ENCODE measurements at places on chromosomes 5 and 9. TPM values are rescaled to one million over a fixed set of nuclear protein-coding genes. Genes with fewer than 3 reads are reported as not detected.

DNA sequence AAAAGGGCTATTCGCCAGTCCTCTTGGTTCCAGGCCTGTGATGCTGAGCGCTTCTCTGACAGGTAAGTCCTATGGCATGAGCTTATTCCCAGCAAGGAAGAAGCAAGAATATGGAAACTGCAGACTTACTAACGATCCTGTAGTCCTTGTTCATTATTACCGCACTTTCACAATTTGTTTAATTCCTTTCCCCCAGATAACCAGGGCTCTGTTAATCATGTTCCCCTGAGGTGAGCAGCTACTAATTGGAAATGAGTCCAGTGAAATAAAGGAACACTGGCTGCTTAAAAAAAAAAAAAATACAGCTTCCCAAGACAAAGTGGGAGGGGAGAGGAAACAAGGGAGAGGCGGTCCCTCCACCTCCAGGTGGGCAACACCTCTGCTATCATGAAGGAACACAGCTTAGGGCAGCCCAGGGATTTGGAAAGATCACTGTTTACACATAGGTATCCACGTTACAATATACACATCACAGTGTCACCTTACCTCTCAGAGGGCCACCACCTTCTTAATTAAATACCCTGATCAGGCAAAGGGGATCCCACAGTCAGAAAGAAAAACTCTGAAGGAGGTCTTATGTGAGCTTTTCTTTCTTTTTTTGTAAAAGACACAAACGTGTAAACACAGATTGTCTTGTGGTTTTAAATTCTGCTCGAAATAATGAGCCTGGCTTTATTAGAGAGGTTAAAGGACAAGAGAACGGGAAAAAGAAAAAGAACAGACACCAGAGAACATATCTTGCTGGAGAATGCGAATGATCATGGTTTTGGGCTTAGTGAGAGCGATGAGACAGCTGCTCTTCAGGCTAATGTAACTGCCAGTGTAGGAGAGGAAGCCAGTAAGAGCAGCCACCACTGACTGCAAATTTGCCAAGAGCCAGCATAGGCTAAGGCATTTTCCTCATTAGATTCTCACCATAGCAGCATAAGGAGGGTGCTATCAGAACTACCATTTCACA lies 258.6 kb downstream of the CRB2 start:
- peak; percentile 80 for DNase-seq

- no peak for DNase-seq
These were observed 140.8 kb upstream of the OTULINL start for GRCh38 chr5:14440582-14441431.

- DNase-seq = no peak
These were observed 186.3 kb downstream of the NFIB start for GRCh38 chr9:14127656-14128055.

DNA sequence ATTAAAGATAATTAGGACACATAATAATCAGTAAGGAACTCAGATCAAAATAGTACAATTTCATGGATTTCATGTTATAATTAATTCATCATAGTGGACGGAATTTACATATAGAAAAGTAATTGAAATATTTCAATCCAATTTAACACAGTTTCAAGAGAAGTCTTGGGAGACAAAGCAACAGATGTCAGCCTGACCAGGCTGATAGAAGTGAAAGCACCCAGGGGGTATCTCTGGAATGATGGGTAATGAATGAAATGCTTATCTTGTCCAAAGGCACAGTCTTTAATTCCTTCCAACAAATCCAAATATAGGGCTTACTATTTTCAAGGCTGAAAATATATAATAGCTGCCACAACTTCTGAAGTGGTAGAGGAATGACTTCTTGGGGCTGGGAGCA lies 629.3 kb upstream of the RGMB start:
- DNase-seq = no peak

DNA sequence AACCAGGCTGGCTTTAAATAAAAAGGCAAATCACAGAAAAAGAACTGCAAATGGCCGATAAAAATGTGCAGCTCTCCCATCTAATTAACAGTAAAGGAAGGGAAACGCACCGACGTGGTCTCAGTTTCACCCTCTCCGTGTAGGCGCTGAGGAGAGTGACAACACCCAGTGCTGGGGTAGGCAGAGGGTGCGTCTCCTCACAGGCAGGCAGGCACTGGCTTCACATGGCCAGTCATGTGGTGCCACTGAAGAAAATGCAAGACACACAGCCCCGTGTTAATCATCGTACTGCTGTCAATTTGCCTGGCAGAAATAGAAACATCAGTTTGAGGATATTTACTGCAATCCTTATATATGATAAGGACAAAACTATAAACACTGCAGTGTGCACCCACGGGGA lies 178.4 kb downstream of the FANCC start:
- DNase-seq = no peak

DNA sequence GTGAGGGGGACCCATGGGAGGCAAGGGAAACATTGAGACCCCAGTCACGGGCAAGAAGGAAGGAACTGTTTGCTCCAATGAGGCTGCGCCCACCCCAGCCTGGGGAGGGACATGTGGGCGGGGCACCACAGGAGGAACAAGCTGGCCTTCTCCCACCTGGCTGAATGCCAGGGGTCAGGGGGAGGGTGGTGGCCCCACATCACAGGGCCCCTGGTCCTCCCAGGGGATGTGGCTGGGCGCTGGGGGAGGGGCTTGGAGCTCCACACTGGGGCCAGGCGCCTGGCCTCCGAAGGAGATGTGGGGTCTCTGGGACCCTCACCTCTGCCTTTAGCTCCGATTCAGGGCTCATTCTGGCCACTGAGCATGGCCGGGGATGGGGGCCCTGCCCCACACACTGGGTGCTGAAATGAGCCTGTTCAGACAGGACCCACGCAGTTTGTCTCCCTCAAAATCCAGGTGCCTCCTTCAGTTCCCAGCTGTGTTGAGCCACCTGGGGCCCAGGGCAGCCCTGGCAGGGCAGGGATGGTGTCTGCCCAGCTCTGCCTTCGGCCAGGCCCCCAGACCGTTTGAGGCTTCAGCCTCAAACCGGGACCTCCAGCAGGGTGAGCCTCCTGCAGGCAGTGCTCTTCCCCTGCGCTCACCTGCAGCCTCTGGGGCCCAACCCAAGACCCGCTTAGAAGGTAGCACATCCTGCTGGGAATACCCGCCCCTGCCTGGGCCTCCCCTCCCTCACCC lies 33.2 kb upstream of the NOTCH1 start:
- DNase-seq = no peak

- DNase-seq = no peak
These were observed 92.5 kb upstream of the ITGA2 start for GRCh38 chr5:52896534-52897237.

DNA sequence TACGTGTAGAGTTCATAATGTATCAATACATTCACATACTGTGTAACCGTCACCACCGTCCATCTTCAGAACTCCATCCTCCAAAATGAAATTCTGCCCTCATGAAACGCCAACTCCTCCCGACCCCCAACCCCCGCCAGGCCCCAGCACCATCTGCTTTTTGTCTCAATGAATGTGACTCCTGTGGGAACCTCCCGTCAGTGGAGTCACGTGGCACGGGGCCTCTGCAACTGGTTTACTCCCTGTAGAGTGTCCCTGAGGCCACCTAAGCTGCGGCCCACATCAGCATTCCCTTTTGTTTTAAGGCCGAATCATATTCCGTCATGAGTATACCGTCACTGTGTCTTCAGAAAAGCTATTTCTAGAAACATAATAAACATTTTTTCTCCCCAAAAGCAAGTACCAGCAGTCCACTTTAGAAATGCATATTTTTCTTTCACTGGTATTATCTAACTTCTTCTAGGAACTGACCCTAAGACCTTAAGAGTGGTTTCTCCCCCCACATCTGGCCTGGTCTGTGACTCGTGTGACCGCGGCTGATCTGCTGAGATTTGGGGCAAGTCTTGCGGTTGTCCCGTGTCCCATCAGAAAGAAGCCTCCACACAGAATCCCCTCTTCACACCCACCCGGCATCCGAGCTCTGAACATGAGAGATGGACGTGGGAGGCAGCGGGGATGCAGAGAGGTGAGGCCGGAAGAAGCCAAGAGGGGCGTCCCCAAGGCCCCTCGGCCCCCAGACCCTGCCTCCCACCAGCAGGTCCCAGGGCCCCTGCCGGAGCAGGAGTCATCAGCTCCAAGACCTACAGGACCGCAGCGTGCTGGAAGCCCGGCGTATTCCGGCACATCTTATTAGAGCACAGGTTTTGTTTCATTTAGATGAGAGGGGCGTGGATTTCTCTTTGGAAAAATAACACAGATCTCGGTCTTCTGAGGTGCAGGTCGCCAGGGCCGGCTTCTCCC lies 38.3 kb downstream of the SLC6A3 start:
- DNase-seq = no peak

DNA sequence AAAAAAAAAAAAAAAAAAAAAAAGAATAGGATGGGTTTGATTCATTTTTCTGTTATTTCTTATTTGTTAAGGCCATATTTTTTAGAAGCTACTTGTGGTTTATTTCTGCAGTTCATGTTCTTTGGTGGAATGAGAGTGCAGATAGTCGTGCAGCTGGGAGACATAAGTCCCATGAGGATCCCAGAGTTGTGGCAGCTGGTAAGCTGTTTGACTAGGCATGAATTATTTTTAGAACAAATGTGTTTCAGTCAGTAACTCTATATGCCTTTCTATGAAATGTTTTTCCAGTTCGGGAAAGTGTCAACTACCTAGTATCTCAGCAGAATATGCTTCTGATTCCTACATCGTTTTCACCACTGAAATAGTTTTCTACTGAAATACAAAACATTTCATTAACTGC lies 5.0 kb upstream of the NIPSNAP3B start:
- DNase-seq = no peak

- no peak for DNase-seq
These were observed 74.2 kb downstream of the WWC1 start for GRCh38 chr5:168365581-168366081.

- DNase-seq = peak; percentile 55
These were observed 14.4 kb upstream of the DMRT3 start for GRCh38 chr9:962023-962422.

Gene AQP7
- total RNA-seq = 0.33 TPM

Gene PCDHB7
- 2.1 TPM for total RNA-seq

Gene CACNA1B
- 0.33 TPM for total RNA-seq

Gene FGF10
- total RNA-seq = 10.4 TPM

Gene BAAT
- total RNA-seq = not detected

Data from esophagus muscularis mucosa (tissue), 4 donors.